T1000 (cell line): ENCODE measurements at places on chromosomes 12 and 14.

DNA sequence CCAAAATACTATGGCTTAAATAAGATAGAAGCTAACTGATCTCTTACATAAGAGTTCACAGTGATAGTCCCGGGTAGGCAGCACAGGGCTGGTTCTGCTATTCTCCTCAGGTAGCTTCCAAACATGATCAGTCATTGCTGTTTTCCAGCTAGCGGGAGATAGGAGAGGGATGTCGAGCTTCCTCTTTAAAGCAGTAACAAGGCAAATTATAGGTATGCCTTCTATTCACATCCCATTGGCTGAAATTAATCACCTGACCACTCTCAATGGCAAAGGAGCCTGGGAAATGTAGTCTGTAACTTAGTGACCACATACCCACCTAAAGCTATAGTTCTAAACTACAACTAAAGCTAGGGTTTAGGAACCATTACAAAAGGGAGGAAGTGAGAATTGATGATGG, 34.5 kb upstream of the VRK1 start:
- no peak for DNase-seq

- no peak for DNase-seq
Measured at GRCh38 chr12:91542067-91542466, 359.4 kb upstream of the DCN start.

- no peak for DNase-seq
Measured at GRCh38 chr12:103178366-103179080, 221.0 kb downstream of the ASCL1 start.

- DNase-seq = peak; percentile 98
Measured at GRCh38 chr12:44876544-44877410, 662 bp upstream of the NELL2 start.

GRCh38 chr12:87311206-87311605, 718.0 kb downstream of the C12orf50 start:
- no peak for DNase-seq
